T-helper 2 cell (primary cell): ENCODE measurements at places on chromosomes 4 and X.
A peak's percentile ranks its signal among the peaks of the same experiment; 100 is the strongest.

GRCh38 chr4:53748328-53748772, 157.1 kb upstream of the LNX1 start:
- no peak for DNase-seq

DNA sequence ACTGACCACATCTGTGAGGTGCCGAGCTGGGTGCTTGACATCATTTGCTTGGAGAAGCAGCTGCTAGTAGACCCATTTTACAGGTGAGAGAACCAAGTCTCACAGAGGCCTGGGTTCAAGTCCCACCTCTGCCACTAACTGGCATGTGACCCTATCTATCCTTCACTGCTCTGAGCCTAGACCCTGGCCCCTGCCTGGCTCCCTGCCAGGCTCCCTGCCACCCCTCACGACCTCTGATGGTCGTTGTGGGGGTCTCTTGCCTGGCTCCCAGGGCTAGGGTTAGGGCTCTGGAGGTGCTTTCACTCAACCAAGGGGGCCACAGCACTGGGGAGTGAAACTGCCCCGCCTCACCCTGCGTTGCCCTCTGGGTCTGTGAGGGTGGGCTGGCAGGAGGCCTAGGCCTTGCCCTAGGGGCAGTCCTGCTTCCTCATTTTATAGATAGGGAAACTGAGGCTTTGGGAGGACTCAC, 7.2 kb upstream of the ADD1 start:
- no peak for DNase-seq

GRCh38 chr4:152941411-152941810, 5.3 kb downstream of the FHDC1 start:
- DNase-seq: no peak

DNA sequence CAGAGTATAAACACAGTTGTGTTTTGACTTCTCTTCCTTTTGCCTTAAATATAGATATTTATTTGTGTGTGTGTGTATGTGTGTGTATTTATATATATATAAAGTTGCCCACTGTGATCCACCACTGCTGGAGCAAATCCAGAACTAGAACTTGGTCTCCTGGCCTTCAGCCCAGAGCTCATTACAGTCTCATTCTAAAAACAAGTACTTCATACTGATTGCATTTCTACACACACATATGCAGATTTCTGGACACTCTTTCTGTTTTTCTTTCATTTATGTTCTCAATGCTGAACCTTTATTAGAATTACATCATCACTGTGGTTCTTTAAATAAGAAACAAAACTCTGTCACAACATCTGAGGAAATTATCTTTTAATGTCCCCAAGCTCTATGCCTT, 381 bp downstream of the TXK start:
- no peak for DNase-seq

DNA sequence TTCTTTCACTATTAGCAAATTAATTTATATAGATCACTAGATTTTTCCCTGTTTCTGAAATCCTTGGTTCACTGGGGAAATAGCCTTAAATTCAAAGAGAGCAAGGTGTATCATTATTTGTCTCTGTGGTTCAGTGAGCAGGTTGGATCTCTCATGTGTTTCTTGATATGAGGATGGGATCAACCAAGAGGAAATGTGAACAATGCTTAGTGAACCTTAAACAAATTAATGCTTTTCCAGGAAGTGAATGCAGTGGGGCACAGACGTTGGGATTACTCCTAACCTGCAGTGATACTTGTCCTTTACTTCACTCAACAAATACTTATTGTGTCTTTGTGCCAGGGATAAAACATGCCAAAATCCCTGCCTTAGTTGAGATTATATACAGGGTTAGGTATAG, 193.2 kb downstream of the SHROOM3 start:
- DNase-seq: no peak

DNA sequence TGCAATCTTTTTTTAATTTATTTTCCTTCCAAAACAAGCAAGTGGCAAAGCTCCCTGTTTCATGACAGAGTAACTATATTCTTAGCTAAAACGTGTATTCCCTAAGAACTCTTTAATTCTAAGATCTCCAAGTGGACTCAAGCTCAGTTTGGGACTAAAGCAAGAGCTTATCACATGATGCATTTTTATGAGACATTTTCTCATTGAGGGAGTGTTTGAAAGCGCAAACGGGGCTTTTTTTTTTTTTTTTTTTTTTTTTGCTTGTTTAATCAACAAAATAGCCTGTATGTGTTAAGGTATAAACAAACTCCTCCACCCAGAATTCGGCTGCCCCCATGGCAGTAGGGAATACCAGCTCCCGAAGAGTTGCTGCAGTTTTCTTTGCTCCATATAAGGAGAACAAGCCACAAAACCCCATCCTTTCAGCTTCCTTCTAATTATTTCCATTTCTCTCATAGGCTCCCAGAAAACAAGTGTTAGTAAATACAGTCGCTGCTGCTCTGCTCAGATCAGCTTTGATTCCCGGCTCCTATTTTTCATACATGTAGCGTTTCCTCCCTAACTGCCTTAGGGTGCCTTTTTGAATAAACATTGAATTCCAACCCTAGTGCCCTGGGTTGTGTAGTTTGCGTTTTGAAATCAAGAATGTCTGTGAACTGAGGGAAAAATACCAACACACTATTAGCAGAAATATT, 669 bp upstream of the PPARGC1A start:
- DNase-seq: no peak

DNA sequence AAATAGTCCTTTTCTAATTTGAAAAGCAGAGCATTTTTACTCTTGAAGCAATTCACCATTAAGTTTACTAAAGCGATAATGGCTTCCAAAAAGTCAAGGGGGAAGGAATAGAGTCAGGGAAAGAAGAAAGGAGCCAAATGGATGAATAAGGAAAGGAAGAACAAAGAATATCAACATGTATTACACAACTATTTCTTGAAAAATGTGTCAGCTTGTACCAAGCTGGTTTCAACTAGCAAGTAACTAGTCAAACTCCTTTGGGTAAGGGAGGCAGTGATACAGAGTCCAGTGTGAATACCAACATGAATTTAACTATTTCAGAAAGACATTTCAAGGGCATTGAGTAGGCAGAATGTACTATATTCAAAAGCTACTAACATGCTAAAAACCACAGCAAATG, 112.1 kb downstream of the ARHGAP6 start:
- no peak for DNase-seq

DNA sequence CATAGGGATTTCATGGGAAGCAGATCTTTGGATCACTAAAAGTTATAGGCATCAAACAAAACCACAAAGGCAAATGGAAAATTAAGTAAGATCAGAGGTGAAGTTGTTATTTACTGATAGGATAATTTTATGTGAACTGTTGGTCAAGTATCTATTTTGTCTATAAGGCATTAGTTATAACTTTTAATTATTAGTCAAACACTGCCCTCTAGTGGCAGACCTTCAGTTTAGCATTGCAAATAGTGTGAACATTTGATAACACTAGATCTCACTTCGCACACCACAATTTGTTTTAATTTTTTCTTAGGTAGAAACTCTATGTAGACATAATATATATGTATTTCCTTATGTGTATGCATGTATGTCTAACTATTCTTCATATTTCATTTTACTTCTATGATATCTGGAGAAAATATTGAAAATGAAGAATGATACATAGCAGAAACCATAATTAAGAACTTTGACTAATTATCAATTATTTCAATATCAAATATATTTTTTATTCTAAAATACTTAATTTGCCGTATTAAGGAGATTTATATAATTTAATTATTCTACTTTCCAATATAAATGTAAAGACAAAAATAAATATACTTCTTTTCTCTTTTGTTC, 214.5 kb upstream of the TACR3 start:
- DNase-seq: no peak

- no peak for DNase-seq
These were observed 383.7 kb upstream of the MAGEB18 start for GRCh38 chrX:25754399-25754798.

DNA sequence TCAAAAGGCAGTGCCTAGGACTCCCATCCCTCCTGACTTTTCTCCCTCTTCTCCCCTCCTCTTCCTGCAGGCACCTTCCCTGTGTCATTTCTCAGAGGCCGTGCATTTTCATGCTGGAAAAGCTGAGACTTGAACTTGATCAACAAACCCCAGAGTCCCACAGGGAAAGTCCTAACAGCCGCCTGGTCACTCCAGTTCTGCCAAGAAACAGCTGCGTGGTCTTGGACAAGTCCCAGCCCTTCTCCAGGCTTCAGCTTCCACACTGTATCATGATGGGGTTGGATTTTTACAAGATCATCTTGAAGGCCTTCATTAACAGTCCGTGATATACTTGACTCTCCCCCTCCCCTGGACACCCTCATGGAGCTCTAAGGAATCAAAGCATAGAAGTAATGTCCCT, 366.0 kb downstream of the BCOR start:
- DNase-seq: no peak

DNA sequence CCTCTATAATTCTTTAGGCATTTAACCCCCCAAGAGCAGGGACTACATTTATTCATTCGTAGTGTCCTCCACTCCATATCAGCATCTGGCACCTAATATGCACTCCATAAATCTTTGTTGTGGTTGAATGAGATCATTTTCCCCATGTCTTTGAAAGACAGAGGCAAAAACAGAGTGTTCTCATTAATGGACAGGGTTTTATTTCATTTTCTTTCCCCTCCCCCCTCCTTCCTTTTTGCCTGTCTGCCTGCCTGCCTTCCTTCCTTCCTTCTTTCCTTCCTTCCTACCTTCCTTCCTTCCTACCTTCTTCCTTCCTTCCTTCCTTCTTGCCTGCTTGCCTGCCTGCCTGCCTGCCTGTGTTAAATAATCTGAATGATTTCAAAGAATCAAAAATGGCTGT, 83.2 kb downstream of the SHROOM3 start:
- no peak for DNase-seq

DNA sequence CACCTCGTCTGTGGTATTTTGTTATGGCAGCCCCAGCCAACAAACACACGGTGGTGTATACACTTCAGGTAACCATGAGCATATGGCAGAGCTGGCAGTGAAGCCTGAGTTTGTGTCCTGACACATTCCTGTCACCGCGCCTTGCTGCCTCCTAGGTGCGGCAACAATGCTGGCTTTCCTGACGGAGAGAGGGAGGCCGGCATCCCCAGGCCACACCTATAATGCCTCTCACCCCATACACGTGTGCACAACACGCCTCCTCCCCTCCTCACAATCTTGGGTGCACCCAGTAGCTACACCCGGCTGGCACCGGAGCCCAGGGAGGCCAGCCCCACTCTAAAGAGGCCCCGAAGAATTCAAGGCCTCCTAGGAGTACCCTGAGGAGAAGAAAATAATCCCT, 158.5 kb downstream of the NSUN7 start:
- DNase-seq: no peak

DNA sequence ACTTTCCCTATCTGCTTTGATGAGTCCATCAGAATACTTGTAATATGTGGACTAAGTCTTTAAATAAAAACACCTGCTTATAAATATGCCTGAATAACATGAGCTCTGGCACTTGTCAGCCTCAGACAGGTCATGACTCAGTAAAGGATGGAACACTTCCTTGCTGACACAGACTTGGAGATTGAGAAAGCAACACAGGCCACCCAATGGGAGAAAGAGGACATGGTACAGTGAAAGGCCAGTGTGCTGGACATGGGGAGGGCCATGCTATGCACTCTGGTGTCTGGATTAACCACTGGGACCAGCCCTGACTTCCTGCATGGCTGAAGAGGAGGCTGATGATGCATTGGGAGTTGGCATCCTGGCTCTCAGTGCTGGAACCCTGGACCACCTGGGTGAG, 149.5 kb downstream of the DHRSX start:
- DNase-seq: no peak

- no peak for DNase-seq
These were observed 89.9 kb downstream of the GPC4 start for GRCh38 chrX:133325422-133325821.

- no peak for DNase-seq
These were observed 1.7 kb upstream of the SRP72 start for GRCh38 chr4:56465599-56466295.

- no peak for DNase-seq
These were observed 43.1 kb upstream of the SETD7 start for GRCh38 chr4:139599076-139599475.

GRCh38 chr4:119695216-119695615, 66.6 kb upstream of the PDE5A start:
- DNase-seq: no peak

- no peak for DNase-seq
These were observed 512 bp downstream of the NOP14 start for GRCh38 chr4:2962614-2963174.

- no peak for DNase-seq
These were observed 75.8 kb upstream of the IL13RA2 start for GRCh38 chrX:115093191-115093590.

GRCh38 chr4:142278663-142279062, 567.4 kb downstream of the INPP4B start:
- DNase-seq: no peak

DNA sequence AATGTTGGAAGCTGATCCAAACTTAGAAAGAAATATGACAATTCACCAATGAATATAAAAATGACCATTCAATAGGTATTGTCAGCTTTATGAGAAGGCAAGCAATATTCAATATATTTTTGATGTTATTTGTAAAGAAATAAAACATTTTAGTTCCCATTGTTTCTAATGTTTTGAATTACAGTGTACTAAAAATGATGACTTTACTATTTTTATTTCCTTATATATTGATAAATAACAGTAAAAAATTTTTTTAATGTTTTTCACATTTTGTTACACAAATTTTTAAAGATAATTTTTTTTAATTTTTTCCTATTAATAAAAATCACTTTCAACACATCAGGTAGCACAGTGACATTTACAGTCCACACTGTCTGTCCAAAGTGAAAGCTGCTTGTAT, 565.5 kb upstream of the FAM241A start:
- no peak for DNase-seq

GRCh38 chr4:1345903-1346780, 866 bp upstream of the UVSSA start:
- DNase-seq: peak; percentile 27

DNA sequence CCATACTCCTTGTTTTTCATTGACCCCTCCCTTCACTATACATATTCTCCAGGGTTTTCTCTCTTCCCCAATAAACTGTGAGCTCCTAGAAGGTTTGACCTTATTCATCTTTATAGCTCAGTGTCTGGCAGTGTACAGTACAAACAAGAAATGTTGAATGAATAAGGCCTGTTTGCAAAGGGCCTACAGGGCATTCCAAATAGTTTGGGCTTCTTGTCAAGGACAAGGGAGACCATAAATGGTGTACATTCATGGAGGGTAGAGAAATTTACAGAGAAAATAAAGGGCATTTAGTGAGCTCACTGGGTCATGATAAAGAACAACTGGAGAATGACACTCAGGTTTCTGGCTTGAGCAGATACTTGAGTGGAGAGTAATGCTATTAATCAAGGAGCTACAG, 47.5 kb upstream of the EIF1AX start:
- DNase-seq: no peak

DNA sequence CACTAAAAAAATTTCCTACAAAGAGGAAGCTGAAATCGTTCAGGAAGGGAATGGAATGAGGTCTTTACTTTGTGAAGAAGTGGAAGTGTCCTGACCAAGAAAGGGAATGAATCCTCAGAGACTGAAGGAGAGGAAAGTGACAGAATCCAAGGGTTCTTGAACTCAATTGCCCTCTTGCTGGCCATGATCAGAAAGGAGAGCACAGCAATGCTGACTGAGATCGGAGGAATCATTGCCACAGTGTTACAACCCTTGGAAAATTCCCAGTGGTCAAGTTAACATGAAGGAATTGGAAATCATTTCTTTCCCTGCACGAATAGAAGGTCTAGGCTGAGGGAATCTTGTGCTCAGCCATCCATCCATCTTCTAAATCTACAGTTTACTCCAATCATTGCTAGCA, 190.0 kb upstream of the NEIL3 start:
- DNase-seq: no peak
